ENCODE measurements at places on chromosomes 2 and 18.

- no peak for DNase-seq
These were observed 24.8 kb upstream of the TMEM131 start for GRCh38 chr2:98020516-98020915.

DNA sequence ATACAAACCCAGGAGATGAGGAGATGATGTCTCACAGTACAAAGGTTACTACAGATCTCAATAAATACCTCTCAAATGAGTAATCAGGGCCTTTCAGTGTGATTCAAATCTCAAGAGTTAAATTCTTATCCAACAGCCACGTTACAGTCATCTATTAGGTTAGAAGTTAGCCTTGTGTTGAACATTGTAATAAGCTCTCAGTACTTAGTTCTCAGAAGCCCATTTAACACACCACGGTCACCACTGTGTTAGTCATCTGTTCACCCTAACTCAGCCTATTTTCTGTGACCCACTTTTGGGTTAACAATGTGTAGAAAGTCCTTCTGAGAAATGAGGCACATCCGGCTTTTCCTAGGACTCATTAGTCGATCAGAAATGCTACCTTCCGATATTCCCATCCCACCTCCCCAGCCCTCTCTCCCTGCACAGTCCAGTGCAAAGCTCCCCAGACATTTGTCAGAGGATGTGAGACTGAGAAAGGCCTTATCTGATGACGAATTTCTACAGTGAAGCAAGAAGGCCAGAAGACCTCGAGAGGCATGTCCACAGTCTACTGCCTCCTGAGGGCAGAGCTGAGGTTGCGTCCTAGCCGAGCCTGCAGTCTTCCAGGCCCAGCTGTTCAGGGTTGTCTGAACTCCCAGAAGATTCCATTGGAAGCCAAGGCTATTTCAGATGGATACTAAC is 92.6 kb downstream of the ACTR2 start:
- no peak for DNase-seq

GRCh38 chr2:23286031-23286757 is 98.8 kb upstream of the KLHL29 start:
- DNase-seq: no peak

DNA sequence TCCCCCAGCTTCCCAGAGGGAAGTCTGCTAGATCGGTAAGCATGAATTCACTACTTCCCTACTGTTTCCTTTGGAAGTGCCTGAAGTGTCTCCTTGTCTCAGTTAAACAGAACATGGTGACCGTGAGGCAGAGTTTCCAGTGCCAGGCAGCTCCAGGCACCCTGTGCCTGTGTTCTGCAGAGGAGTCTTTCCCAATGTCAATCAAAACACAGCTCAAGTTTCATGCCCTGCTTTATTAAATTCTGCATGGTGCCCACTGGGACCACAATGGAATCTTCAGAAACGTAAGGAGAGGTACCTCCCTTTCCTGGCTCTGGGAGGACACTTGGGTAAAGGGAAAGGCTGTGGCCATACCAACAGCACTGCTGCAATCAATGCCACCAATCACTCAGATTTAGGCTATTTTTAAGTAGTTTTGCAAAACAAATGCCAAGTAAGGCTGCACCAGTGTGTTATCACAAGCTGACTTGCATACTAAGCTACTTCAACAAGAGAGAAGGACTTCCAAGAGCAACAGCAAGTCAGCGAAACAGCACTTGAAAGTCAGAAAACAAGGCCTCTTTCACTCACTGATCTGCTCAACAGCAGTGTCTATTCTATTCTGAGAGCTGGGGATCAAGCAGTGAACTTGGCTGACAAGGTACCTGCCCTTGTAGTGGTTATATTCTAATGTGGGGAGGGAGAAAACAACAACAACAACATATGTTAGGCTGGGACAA is 14.9 kb downstream of the LPIN2 start:
- no peak for DNase-seq

DNA sequence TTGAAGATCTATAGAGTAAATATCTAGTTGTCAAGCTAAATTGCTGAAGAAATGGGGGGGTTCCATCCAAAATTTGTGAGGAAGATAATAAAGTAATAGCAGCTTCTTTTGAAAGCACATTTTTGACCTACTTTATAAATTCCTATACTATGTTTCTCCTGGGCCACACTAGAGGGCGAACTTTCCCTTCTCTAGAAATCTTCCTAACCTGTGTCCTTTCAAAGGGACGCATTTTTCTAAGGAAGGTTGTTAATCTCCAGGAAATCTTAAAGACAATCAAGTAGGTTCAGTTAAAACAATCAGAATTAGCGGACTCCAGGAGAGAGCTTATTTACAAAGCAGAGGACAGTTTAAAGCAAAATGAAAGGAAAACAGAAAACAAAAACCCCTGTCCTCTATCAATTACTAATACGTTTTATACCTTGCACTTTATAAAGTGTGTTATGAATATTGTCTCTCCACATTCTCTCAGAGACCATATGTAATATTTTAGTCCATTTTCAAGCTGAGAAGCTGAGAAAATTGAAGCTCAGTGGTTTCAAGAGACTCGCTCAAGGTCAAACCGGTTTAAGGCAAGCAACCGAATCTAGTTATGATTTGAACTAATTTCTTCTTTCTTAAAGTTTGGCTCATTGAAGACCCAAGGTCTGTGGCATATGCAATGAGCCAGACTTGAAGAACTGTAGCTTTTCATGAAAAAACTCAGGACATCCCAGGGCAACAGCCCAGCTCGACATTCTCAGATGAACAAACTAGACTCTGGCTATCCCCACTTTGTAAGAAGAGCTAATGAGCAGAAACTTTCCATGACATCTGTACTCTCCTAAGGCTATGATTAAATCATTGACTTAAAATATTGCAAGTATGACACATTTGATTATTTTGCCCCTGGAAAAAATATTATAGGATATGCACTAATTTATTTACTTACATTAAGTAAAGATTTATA is 273.6 kb downstream of the PAX3 start:
- DNase-seq: no peak

DNA sequence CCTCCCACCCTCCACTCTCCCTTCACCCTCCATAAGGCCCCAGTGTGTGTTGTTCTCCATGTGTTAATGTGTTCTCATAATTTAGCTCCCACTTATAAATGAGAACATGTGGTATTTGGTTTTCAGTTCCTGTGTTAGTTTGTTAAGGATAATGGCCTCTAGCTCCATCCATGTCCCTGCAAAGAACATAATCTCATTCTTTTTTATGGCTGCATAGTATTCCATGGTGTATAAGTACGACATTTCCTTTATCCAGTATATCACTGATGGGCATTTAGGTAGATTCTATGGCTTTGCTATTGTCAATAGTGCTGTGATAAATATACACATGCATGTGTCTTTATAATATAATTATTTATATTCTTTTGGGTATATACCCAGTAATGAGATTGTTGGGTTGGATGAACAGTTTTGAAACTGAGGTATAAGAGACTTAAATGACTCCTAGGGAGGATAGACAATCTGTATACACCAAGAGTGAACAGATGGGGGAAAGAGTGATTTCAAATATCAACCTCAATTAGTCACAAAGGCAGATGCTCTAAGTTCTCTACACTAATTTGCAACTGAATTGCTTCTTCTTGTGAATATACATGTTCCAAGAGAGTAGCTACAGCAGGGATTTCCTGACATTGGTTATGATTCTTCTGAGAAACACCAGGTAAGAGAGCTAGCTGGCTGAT is 23.7 kb downstream of the CWC22 start:
- DNase-seq: no peak

DNA sequence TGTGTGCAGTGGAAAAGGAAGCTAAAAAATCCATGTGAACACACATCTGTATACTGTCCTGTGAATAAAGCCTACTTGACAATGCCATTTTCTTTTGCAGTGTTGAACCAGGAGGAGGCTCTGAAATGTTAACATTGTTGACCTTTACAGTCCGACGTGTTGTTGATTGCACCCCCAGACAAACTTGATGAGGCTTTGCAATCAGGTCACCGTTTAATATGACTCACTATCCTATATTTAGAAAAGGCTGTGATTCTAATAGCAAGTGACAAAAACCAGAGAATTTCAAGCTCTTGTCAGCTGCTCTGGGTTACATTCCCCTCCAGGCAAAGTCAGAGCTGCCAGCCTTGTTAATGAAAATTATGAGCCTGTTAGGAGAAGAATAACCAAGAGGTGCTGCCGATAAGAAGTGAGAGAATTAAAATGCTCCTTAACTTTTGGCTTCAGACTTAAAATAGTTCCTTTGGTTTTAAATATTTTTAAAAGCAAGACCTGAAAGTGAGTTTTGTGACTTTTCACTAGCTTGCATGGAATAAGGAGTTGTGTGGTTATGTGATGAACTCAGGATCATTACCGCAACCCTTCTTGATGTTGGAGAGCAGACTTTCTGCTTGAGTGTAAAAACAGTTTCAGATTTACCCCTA is 162.1 kb downstream of the QPCT start:
- no peak for DNase-seq

- DNase-seq: no peak
These were observed 325.6 kb upstream of the VRK2 start for GRCh38 chr2:57720728-57721627.

- DNase-seq: no peak
These were observed 287.0 kb upstream of the SLC14A2 start for GRCh38 chr18:45328296-45328695.

GRCh38 chr18:32770054-32770665 is 2.7 kb downstream of the KLHL14 start:
- DNase-seq: no peak

- DNase-seq: no peak
These were observed 38.6 kb downstream of the SLC4A1AP start for GRCh38 chr2:27702302-27702701.

Data from stimulated activated CD8-positive, alpha-beta memory T cell treated with anti-CD3 and anti-CD28 coated beads, Interleukin-2, amount 100 ng/mL, for 1 hour (primary cell).